NCI-H226 (cell line): ENCODE measurements at places on chromosomes 12 and 14.

DNA sequence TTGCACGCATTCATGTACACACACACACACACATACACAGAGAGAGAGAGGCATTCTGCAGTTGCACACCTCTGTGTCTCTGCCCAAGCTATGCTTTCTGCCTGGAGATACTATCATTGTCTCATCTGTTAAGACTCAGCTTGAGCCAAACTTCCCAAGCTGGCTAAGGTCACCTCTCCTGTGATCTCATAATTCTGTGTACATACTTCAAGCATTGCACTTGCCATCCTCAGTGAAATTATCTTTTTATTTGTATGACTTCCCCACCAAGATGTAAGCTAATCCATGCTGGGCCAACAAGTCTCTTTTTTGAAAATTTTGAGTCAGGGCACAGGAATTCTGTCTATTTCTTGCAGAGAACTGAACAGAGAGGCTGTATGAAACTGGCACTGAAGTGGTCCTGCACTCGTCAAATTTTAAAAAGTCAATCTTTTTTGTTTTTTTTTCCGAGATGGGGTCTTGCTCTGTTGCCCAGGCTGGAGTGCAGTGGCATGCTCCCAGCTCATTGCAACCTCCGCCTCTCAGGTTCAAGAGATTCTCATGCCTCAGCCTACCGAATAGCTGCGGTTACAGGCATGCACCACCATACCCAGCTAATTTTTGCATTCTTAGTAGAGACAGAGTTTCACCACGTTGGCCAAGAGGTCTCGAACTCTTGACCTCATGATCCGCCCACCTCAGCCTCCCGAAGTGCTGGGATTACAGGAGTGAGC, 44.3 kb downstream of the TMTC1 start:
- no peak for DNase-seq

DNA sequence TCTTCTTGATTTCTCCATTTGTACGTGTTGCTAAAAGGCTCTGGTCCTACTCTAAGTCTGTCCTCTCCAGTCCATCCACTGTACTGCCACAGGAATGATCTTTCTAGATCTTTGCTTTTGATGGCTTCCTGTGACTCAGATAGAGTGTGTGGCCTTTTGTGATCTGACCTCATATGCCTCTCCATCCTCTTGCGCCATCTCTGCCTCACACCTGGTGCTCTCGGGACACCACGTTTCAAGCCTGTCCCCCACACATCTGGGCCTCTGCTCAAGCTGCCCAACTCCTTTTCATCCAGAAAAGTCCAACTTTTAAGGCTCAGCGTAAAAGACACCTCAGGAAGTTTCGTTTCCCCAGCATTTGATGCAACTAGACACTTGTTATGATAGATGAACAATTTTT, 39.0 kb downstream of the DCAF4 start:
- no peak for DNase-seq

GRCh38 chr12:76548222-76548837, 11.2 kb downstream of the OSBPL8 start:
- DNase-seq: no peak

GRCh38 chr12:27161458-27162228, 79.3 kb upstream of the C12orf71 start:
- DNase-seq: no peak

- peak; percentile 65 for DNase-seq
Measured at GRCh38 chr12:108833355-108833733, 24.0 kb downstream of the SSH1 start.

GRCh38 chr14:53149668-53150316, 3.3 kb downstream of the DDHD1 start:
- DNase-seq: no peak

GRCh38 chr12:74900232-74900631, 309.4 kb downstream of the KCNC2 start:
- no peak for DNase-seq

- no peak for DNase-seq
Measured at GRCh38 chr12:56243731-56244181, 13.9 kb downstream of the SLC39A5 start.

GRCh38 chr14:59239022-59239421, 50.6 kb downstream of the DAAM1 start:
- no peak for DNase-seq
